ENCODE measurements at places on chromosomes 7 and 10.
A peak's percentile ranks its signal among the peaks of the same experiment; 100 is the strongest.

DNA sequence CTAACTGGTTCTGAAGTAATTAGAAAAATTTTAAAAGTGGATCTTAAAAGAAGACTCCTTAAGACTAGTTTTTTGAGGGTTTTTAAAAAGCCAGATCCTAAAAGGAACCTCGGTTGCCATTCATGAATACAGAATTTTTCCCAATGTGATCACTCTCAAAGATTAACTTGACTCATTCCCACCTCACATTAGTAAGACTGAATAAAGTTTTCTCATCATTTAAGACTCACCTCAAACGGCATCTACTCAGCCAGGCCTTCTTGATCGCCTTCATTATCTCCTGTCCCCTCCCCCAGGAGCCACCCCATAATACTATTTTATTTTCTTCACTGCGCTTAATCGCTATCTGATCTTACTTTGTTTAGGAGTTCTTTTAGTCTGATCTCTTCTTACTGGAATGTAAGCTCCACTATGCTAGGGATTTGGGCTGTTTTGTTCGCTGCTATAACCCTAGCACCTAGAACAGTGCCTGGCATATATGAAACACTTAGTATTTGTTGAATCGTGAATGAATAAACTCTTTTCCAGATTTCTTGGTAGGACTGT lies 55.9 kb upstream of the PCGF5 start:
- no peak for DNase-seq

GRCh38 chr10:61961278-61961677 lies 59.8 kb downstream of the ARID5B start:
- DNase-seq: no peak

DNA sequence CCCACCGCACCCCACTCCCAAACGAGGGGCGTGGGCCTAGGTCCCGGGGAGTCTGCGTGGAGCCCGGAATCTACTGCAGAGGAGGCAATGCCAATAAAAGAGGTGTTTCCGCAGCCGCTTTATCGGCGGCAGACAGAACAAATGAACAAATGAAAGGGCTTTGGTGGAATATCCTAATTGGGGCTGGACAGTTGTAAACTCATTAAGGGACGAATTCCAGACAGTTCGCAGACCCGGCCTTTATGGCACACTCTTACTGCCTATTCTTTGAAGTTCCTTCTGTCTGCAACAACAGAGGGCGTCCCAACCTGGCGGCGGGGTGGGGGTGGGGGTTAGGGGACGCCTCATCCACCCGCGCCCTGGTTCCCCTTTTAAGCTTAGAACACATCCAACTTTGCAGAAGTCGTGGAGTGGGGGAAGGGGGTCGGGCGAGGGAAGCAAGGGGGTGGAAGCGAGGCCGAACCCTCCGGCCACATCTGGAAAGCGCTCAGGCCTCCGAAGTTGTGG lies 4.1 kb downstream of the HOXA9 start:
- DNase-seq: no peak

DNA sequence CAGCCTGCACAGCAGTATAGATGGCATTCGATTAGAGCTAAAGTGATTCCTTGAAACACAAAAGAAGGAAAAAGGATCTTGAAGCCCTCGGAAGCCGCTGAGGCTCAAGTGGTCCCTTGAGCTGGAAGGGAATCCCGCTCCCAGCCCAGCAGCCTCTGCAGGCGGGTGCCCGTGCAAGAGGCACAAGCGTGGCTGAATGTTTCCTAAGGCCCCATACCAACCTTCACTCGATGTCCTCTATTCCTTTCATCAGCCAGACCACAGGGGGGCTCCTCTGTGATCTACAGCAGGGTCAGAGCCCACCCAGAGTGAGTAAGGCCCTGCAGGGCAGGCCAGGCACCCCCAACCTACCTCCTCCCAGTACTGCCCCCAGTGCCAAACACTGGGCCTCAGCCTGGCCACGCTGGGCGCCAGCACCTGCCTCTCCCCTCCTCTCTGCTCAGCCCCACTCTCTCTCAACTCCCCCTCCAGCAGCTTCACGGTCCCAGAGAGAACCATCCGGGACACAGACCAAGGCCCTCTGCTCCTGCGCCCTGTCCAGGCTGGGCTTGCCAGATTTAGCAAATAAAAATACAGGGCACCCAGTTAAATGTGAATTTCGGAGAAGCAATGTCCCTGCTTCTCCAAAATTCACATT lies 30.5 kb downstream of the EBF3 start:
- DNase-seq: no peak

- no peak for DNase-seq
Measured at GRCh38 chr10:67017218-67017617, 91.4 kb downstream of the LRRTM3 start.

GRCh38 chr7:64314566-64314965 lies 805 bp downstream of the ZNF736 start:
- no peak for DNase-seq

GRCh38 chr7:84261509-84261908 lies 66.9 kb upstream of the SEMA3A start:
- no peak for DNase-seq

DNA sequence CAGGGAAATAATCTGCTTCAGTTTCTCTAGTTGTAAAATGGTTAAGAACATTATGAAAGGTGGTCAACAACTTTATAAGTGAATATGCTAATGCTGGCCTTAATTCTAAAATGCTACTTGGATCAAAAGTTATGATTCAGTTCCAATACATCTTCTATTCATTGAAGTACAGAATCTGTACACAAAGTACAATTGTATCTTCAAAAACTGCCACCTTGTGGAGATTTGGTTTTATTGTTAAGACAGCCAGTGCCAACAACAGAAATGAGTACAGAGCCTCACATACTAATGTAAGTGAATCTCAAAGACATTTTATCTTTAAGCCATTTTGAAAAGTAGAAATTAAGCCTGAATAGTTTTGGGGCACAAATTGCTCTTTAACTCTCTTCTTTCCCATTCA lies 194.0 kb downstream of the CFTR start:
- DNase-seq: peak; percentile 37

- DNase-seq: no peak
Measured at GRCh38 chr10:120570418-120570817, 113.4 kb downstream of the PLPP4 start.

DNA sequence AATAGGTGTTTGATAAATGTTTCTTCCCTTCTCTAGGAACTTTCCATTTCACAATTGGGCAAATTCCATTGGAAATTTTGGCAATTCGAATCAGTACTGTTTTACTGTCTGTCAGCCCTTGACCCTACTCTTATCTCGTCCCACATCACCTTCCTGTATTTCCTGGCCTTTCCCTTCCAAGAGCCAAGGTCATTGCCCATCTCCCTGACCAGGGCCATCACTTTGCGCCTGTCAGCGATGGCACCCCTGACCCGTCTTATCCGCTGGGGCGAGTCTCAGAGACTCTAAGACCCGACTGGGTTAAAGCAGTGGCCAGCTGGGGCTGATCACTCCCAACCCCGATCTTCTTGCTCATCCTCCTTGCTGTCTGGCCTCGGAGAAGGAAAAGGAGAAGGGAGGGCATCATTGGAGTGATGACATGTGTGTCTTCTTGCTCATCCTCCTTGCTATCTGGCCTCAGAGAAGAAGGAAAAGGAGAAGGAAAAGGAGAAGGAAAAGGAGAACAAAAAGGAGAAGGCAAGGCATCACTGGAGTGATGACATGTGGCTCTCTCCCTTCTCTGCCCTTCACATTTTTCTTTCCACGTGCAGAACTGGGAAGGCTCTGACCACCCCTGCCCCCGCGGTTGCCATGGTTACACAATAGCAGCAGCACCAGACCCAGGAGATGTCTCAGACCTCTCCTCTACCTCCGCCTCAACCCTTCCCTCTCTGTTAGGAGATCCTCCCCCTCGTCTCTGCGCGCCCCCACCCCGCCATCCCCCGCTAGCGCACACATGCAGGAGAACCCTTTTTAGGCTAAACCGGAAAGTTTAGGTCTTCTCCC lies 2.0 kb downstream of the SEMA3D start:
- DNase-seq: no peak

DNA sequence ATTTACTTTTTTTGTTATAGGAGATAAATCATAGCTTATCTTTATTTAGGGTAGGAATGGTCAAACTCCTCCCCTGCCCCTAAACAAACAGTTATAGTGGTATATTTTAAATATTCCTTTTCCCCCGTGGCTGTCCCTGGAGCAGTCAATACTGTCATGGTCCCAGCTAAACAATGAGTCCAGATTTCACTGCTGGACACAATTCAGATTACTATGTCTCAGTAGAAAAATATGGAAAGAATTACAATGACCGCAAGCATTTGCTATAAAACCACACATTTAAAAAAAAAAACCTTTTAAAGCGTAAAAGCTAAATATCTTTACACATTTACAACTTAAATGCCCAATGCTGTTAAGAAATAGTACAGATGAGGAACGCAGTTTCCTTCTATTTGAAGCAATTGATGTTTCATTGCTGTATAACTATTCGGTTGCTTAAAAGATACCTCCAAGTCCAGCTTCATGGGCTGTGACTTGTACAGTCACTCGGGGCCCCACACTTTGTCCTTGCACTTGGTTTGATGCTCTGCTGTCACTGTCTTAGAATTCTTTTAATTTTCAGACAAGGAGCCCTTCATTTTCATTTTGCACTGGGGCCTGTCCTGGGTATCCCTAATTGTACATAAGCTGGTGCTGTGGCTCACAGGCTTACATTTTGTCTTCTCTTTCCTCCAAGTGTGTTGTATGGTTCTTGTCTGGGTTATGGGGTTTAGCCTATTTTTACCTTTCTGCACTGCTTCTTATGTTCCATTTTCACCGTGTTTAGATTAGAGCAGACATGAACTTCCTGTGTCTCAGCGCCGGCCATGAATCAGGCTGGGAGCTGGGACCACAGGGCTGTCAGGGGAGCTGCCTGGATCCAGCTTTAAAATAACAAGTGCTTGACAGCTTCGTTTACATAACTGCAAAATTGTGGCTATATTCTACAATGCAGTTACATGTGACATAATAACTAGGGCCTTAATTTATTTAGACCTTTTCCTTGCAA lies 530.2 kb upstream of the FZD8 start:
- DNase-seq: peak; percentile 59

DNA sequence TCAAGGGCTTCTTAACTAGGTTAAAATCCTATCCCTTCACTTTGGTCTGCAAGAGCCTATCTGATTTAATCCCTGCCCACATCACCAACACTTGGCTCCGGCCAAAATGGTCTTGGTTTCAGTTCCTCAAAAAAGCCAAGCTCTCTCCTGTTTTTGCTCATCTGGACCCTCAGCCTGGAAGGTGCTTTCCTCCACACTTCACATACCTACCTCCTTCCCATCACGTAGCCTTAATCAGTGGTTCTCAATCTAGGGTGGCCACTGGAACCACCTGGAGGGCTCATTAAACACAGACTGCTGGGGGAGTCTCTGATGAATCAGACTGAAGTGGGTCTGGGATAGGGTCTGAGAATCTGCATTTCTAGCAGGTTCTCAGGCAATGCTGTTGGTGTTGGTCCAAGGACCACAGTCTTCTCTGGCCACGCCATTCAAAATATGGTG lies 227.0 kb upstream of the AOAH start:
- no peak for DNase-seq

DNA sequence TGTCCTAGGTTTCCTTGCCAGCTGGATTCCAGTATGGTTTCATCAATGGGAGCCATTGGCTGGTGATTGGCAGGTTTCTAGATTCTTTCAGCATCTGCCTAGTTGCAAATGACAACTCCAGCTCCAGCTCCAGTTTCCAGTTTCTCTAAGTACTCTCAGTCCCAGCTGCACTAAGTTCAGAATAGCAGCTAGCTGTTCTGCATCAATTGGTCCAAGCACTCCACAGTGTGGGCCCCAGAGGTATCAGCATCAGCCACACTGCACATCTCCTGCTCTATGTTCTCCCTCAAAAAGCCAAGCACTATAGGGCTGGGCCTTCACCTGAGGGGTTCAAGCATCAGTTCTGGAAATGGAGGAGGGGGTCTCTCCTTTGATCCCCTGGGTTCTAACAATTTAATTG lies 143.4 kb downstream of the VPS50 start:
- DNase-seq: no peak

Measured in MCF 10A (cell line).